ENCODE measurements at places on chromosomes 12 and 14.

- no peak for DNase-seq
These were observed 735 bp downstream of the ASPG start for GRCh38 chr14:104086210-104086660.

- no peak for DNase-seq
These were observed 187.5 kb upstream of the OR4E1 start for GRCh38 chr14:21861153-21861552.

- DNase-seq, result no peak
These were observed 83.9 kb downstream of the ZFP36L1 start for GRCh38 chr14:68709007-68709406.

DNA sequence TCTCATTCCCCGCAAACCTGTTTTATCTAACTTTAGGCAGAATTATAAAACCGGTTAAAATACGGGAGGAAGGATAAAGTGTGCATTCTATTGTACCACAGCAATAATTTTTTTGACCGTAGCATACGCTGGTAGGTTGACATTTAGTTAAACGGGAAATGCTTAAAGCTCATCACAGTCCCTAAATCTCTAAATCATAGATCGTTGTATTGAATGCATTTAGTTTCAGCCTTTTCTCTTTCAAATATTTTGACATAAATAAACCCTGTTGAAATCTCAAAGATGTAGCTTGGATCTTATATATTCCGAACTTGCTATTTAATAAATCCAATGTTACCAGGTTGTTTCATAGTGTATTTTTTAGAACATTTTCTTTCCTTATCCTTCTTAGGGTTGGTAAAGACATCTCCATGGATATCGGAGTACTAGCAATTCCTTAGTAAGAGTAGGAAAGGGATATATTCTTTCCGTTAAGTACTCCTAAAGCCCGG, 798 bp downstream of the CLEC2B start:
- peak; percentile 30 for DNase-seq

DNA sequence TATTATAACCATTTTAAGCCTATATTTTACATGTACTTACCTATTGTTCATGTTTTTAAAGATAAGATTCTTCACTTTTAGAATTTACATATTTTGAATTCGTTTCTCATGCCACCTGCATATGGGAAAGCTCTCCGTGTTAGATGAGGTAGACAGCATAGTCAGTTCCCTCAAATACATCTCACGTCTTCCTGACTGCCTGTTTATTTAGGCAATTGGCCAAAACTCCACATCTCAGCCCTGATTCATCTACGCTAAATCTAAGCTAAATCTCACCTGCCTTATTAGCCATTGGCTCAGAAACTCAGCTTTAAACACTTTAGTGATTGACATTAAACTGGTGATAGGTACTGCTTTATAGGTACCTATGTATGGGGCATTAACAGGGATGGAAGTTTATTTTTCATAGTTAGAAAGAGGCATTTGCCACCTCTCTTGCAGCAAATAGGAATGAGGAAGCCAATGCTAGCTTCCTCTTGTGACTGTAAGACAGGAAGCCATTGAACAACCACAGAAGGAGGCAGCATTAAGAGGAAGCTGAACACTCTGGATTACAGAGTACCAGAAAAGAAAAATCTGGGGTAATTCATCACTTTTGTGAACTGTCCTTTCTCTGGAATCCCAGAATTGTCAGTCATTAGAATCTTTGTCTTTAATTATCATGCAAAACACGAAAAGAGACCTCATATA, 111.9 kb downstream of the LRFN5 start:
- DNase-seq, result no peak

GRCh38 chr12:1481906-1482305, 112.5 kb downstream of the FBXL14 start:
- DNase-seq, result no peak

DNA sequence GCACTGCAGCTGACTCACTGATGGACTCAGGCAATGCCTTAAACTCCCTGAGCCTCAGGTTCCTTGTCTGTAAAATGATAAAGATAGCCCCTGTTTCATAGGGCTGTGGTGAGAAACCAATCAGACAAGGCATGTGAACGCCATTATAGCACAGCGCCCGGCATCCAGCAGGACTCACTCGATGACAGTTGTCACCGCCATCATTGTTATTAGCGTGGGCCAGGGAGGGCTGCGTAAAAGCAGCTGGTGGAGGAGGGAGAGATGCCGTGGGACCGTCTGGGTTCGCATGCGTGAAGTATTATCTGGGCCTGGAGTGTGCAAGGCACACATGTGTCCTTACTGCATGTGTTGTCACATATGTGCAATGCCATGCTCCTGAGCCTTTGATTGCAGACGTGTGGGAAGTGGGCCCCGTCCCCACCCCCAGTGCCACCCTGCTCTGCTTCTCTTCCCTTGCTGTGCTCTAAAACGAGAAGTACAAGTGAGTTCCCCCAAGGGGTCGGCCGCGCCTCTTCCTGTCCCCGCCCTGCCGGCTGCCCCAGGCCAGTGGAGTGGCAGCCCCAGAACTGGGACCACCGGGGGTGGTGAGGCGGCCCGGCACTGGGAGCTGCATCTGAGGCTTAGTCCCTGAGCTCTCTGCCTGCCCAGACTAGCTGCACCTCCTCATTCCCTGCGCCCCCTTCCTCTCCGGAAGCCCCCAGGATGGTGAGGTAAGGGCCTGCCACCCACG, at the start of gene PTPN6:
Gene PTPN6, plus strand, starts transcription at position 546 of the 730 bp plus-strand sequence. Its CDS starts 157 bp downstream, at position 703.
- peak; percentile 67 for DNase-seq

GRCh38 chr12:38391007-38391406, 74.4 kb downstream of the ALG10B start:
- no peak for DNase-seq

DNA sequence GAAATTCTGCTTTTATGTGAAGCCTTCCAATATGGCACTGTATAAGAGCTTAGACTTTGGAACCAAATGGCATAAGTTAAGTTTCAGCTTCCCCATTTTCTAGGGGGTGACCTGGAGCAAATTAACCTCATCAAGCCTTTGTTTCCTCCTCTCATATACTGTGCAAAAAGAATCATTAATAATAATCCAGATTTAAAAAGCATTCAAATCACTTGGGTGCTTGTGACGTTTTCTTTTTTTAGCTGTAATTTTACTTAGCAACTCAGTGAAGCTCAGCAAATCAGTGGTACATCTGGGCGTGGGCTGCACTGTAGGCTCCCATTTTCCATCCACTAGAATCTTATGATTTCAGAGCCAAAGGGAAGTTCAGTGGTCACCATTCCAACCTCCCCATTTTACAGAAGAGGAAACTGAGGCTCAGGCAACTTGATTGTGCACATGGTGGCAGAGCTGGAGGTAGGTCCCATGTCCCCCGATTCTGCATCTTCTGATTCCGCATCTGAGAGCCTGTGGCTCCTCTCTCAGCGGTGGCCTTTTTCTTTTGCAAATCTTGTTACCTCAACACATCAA, 131.2 kb downstream of the SNAPC1 start:
- DNase-seq, result no peak

- DNase-seq, result no peak
These were observed 79.6 kb upstream of the PSMA6 start for GRCh38 chr14:35212471-35213142.

DNA sequence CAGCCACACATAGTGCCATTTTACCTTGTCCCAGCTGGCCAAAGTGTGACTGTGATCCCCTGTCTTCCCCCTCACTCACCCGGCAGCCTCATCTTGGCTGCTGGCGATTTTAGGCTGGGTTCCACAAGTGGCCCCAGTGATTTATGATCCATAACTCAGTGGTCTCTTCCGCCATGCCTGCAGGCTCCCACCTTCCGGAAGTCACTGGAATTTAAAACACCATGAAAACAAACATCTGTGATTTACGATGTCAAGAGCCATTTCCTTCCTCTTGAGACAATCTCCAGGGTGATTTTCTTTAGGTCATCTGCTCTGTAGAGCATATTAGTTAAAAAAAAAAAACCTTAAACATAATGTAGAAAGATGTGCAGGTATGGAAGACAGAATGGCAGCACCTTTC, 282.3 kb downstream of the CACNA1C start:
- no peak for DNase-seq

DNA sequence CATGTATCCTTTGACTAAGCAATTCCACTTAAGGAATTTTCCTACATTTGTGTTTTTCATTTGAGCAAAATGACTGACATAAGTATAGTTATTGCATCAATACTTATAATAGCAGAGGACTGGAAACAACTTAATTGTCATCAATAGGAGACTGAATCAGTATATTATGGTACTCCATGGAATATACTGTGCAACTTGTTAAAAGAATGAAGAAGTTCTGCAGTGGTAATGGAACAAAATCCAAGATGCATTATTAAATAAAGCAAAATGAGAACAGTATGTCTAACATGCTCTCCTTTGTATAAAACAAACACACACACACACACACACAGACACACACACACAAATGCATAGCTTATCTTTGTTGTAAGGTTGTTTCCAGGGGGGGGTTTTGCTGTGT, 303.1 kb downstream of the RAD51B start:
- no peak for DNase-seq

Data from CD4-positive, alpha-beta T cell treated with Interleukin-4 for 4 hours (primary cell).